ENCODE measurements at places on chromosomes 1 and 21. TPM values are rescaled to one million over a fixed set of nuclear protein-coding genes. Genes with fewer than 3 reads are reported as not detected.

- DNase-seq, result no peak
These were observed 103.3 kb downstream of the PAPPA2 start for GRCh38 chr1:176566004-176566975.

- DNase-seq, result peak; percentile 85
These were observed 1.0 kb downstream of the BTG2 start for GRCh38 chr1:203306089-203306964.

TP53BP2 gene
- polyA plus RNA-seq, result 10.6 TPM

KCNE2 gene
- 0.13 TPM for polyA plus RNA-seq

GJA5 gene
- polyA plus RNA-seq, result 3.0 TPM

DNA sequence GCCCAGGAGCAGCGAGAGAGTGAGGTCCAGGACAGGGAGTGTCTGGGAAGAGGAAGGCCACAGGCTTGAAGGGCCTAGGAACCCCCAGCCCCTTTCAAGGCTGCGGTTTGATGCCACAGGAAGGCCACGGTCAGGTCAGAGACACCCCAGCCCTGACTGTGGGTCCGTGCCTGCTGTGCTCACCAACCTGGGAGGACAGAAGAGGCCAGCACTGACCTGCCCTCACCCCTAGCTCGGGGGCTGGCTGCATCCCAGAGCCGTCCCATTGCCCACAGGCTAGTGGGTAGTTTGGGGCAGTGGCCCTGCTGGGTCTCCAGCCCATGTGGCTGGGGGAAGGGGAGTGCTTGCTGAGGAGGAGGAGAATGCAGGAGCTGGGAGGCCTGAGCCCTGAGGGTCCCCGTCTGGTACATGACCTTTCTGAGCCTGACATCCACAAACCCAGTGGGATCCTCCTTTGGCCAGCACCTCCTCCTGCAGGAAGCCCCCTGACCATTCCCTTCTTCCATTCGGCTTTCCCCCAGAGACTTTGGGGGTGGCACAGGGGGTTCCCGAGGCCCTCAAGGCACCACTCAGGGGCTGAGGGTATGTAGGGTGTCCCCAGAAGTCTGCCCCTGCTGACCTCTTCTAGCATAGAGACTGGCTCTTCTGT, 54.3 kb downstream of the WNT9A start:
- DNase-seq, result no peak

DNA sequence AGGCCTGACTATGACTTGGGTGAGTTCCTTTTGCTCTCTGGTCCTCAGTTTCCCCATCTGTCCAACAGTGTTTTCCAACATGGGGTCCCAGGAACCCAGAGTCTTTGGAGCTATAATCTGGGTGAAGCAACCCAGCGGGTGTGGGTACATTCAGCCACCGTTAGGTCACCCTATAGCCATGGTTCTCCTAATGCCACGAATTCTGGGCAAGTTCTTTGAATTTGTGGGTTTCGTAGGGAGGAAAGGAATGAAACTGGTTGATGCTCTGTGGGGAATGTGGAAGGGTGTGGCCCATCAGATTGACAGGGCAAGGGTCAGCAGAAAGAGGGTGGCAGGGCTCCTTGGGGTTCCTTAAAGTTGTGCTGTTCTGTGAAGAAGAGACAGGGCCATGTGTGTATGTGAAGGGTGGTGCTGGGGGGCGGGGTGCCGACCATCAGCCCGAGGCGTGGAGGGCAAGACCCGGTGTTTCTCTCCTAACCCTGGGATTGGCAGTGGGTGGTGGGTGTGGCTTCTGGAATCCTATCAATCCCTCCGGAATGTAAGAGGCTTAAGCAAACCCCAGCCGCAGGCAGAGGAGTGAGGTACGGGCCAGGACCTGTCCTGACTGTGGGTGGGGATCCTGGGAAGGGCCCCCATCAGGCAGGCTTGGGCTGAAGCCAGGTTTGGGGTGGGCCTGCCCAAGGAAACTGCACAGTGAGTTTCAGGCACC, 35.5 kb upstream of the ZNF362 start:
- no peak for DNase-seq

LRRC38 gene
- polyA plus RNA-seq, result 5.1 TPM

GRCh38 chr1:209650454-209650853, 1.8 kb downstream of the LAMB3 start:
- DNase-seq, result no peak

GRCh38 chr1:160205242-160206035, at the start of gene PEA15:
Gene PEA15 (plus strand): TSS chr1:160205384. CDS start chr1:160211545, 6,161 bp downstream.
- DNase-seq, result peak; percentile 84

- no peak for DNase-seq
These were observed 7.2 kb upstream of the FBXO28 start for GRCh38 chr1:224106568-224107281.

- DNase-seq, result no peak
These were observed 138.6 kb downstream of the SYT14 start for GRCh38 chr1:210076620-210077019.

DNA sequence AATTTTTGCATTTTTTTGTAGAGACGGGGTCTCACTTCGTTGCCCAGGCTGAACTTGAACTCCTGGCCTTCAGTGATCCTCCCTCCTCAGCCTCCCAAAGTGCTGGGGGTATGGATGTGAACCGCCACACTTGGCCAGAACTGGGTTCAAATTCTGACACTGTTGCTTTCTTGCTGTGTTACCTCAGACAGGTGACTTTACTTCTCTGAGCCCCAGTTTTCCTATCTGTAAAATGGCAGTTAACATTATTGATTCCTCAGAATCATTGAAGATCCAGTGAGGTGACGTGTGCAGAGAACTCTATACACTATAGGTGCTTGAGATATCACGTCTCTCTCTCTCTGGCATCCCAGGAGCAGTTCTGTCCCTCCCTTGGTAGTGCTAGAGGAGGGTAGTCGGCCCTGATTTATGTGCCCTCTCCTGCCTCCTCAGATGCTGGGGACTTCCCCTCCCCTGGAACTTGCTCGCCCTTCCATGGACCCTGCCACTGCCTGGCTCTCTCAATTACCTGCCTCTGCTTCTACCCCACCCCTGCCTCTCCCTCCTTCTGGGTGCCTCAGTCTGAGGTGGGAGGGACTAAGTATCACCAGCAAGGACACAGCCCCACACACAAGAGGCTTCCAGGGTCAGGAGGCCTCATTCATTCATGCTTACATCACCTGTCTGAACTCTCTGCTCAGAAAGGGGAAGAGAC, 2.8 kb upstream of the HPCA start:
- no peak for DNase-seq

DNA sequence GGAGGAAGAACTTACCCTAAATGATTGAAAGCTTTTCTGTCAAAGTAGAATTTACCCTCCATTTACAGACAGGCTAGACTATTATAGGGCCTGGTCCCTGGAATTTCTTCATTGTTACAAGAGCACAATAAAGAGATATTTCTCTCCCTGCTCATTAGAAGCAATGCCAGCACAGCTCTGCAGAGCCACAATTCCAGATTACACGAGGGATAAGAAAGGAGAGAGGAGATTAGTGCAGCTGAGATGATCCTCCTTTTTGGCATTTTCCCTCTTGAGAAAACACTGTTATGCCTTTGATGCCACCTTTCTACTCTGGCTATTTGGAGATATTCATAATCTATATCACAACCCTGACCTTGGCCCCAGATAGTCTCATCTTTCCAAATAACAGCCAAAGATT, 1119.5 kb upstream of the TMPRSS15 start:
- no peak for DNase-seq

PLA2G2D gene
- not detected for polyA plus RNA-seq

A3GALT2 gene
- not detected for polyA plus RNA-seq

DNA sequence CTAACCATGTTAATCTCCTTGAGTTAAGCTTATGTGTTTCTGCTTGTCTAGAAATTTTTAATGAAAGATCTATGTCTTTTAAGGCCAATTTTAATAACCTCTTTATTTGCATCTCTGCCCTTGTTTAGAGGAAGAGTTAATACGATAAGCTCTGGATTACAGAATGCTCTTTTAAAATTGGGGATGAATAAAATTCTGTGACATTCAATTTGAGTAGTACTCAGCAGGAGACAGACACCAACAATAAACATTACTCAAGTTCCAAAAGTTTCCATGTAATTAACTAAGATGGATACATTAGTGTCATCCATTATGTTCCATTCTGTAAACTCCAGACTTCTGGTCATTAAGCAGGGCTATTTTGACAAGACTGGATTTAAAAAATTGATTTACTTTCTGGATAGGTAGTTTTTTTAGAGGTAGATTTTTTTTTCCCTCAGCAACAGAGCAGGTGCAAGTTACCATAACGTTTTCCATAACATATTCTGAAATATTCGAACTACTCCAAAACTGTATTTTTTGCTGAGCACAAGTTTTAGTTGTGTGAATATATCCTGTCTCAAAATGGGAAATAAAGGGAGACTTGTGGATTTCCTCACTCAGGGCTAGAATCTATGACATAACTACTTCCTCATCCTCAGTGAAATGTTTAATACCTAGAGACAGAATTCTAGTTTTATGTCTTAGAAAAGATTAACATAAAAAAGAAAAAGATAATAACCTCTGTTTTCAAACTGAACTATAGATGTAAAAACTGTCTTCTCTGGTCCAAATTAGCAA, 221.7 kb downstream of the NEGR1 start:
- no peak for DNase-seq

Measured in psoas muscle (tissue), 8 donors.